ENCODE measurements at places on chromosomes 1 and 21.

GRCh38 chr1:223223091-223223995, 80.3 kb upstream of the TLR5 start:
- DNase-seq: no peak

DNA sequence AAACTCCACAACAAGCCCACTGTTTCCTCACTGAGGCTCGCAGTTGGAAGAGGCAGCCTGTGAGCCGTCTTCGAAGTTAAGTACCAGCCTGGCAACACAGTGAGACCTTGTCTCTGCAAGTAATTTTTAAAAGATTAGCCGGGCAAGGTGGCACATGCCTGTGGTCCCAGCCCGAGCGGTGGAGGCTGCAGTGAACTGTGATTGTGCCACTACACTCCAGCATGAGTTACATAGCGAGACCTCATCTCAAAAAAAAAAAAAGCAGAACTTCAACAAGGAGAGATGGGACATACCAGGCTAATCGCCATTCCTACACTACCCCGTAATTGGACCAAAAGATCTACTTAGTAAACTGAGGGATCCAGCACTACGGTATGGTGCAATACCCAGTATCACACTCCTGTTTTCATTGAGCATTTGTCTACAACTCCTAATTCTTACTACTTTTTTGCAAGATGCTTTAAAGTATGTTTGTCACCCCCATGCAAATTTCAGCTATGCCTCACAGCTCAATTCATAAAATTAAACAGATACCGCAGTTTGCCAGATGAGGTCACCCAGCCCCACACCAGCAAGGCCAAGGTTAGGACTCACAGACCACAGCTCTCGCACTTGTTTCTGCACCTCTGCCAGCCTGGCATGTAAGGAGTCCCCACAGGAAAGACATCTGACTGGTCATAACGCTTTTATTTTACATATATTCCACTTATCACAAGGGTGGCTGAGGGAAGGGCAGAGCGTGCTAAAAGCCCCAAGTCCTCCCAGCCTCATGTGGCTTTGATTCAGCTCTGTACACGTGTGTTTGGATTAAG, 21.0 kb downstream of the SDE2 start:
- DNase-seq: no peak

- no peak for DNase-seq
These were observed 216.3 kb downstream of the SIPA1L2 start for GRCh38 chr1:232413674-232414073.

DNA sequence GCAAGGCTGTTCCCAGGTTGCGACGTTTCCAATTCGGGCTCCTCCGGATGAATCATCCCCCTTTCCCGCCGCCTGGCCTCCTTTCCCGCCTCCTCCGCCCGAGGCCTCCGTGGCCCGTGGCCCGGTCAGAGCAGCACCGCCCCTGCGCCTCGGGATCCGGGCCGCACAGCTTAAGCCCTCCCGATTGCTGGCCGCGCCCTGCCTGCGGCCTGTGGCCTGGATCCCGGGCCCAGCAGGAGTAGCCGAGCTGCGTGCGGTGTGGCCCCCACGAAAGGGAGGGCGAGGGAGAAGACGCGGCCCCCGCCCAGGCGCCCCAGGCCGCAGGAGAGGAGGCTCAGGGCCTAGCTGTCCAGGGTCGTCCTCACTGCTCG, 1.0 kb downstream of the TMEM200B start:
- DNase-seq: no peak

DNA sequence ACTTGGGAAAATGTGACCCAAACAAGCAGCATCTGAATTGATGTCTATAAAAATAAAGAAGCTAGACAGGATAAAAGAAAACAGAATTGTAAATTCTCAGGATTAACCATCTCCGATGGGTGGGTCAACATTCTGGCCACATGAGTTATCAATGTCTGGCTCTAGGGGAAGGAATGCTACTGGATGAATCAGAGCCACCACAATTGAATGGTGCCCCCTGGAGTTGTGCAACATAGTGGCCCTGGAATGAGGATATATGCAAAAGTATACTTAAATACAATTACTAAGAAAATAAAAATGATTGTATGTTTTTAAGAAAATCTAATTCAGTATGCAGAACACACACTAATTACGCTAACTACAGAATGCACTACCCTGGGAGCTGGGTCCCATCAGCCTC, 185.6 kb downstream of the TGFBR3 start:
- no peak for DNase-seq

- no peak for DNase-seq
These were observed 3.6 kb upstream of the SPATC1L start for GRCh38 chr21:46187814-46188213.

- peak; percentile 12 for DNase-seq
These were observed 256.8 kb upstream of the NFIA start for GRCh38 chr1:60825593-60825992.

DNA sequence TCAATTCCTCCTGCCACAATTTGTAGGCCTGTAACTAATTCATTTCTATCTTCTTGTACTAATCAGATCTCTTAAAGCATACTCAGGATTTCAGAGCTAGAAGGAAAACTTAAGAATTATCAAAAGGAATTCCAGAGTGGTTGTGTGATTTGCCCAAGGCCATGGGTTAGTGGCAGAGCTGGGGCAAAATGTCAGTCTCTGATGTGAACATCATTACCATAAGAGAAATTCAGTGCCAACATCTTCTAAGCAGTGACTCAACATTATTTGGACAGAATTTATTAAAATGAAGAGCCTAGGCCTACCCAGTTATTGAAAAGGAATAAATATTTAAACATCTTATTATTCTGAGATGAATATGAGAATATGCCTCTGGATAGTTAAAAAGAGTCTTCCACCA, 14.5 kb downstream of the ST6GALNAC5 start:
- no peak for DNase-seq

- DNase-seq: no peak
These were observed 66.8 kb upstream of the SLC44A3 start for GRCh38 chr1:94753171-94753972.

DNA sequence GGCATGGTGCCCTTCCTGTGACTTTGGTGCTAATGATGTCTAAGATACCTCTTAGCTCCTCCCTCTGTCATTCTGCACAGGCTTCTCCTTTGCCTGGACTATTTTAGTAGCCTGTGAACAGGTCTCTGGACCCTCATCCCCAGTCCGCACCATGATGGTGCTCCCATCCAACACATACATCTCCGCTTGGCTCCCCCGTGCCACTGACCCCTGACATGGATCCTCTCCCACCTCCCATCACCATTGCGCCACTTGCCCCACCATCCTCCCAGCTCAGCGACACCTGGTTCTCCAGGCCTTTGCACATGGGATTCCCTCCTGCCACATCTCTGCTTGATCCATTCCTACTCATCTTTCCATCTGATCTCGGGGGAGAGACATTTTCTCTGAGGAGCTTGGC, 33.9 kb downstream of the RUNX3 start:
- no peak for DNase-seq

DNA sequence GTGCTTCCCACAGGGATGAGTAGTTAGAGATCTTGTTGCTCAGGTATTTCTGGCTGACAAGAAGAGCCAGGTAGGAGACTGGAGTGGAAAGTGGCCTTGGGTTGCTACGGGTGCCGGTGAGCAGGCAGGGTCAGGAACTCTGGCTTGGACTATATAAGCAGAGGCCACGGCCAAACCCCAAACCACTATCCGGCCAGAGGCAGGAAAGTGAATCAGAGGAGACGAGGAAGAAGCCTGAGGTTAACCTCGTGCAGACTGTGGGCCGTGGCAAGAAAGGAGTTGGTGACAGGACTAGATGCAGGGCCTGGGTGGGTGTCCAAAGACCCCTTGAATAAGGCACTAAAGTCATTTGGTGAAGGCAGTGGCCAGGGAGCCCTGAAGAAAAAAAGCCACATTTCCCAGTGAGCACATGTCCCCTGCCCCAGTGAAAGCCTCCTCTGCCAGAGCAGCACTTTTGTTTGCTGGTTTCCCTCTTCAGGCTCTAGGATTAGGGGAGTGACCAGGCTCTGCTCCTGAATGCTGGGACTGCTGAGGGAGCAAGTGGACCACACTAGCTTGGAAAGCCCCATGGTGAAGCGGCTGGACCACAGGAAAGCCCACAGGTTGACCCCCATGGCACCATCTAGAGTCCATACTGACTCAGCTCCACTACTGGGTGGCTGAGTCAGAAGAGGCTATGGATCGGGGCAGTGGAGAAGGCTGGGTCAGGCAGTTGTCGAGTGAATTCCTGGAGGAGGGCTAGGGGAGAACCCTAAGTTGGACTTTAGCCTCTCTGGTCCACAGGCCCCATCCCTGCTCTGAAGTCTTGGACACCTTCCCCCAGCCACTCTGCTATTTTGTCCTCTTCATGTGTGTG, 23.4 kb downstream of the CSF1 start:
- no peak for DNase-seq

DNA sequence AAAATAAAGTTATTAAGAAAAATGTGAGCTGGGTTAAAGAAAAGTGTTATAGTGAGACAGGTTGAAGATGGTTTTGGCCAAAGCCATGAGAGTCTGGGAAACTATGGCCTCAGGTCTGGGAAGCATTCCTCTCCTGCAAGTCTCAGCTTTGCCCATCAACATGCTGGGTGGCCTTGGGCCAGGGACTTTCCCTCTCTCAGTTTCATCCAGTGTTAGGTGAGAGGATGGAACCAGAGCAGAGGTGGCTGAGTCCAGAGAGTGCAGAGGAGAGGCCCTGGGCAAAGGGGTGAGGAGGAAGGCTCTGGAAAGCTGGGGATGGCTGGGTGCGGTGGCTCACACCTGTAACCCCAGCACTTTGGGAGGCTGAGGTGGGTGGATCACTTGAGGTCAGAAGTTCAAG, 10.5 kb downstream of the PADI2 start:
- no peak for DNase-seq

DNA sequence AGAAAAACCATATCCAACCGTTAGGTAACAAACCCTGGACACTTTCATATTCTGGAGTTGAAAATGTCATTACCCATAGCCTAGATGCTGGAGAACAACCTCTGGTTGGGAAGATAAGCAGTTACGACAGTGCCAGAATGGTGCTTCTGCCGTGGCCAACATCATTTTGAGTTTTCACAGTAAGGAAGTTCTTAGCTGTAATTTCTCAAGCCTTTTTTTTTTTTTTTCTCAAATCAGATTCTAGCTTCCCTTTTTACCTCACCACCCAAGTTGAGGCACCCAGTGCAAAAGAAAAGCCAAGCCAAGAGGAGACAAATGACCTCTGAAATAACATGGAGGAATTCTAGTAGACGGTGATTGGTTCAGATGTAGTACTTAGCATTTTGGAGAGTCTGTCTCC, 21.8 kb downstream of the PPT1 start:
- no peak for DNase-seq

DNA sequence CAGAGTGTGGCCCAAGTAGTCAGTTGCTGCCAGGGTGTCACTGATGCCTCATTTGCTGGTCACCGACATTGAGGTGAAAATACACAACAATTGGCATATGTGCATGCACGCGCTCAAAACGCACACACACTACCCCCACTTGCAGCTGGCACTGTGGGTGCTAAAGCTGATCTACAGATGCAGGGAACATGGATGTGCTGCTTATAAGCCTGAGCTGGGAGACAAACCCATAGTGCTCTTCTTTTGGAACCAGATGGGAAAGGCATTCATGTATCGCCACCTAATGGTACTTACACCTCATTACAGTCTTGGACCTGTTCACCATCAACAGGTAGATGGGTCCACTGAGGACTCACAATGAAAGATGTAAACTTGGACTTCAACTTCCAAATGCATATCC, 70.3 kb upstream of the CAMK1G start:
- peak; percentile 28 for DNase-seq

- no peak for DNase-seq
These were observed 12.0 kb upstream of the ZNF362 start for GRCh38 chr1:33244143-33244808.

DNA sequence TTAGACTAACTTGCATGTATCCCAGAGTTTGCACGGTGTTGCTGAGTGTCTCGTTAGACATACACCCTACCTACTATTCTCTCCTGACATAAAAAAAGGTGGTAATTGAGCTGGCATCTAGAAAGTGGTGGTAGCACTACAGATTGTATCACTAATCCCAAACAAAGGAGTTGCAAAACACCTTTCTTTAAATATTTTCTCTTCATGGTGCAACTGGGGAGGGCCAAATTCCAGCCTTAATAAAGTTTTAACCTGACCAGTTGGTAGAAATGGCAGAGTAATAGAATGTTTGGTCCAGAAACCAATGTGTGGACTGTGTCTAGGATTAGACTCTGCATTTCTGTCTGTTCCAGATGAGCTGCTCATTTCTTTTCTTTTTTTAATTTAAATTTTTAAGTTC, 40.0 kb downstream of the NFIA start:
- no peak for DNase-seq

- DNase-seq: no peak
These were observed 8.9 kb upstream of the ZNF326 start for GRCh38 chr1:89986020-89986419.

DNA sequence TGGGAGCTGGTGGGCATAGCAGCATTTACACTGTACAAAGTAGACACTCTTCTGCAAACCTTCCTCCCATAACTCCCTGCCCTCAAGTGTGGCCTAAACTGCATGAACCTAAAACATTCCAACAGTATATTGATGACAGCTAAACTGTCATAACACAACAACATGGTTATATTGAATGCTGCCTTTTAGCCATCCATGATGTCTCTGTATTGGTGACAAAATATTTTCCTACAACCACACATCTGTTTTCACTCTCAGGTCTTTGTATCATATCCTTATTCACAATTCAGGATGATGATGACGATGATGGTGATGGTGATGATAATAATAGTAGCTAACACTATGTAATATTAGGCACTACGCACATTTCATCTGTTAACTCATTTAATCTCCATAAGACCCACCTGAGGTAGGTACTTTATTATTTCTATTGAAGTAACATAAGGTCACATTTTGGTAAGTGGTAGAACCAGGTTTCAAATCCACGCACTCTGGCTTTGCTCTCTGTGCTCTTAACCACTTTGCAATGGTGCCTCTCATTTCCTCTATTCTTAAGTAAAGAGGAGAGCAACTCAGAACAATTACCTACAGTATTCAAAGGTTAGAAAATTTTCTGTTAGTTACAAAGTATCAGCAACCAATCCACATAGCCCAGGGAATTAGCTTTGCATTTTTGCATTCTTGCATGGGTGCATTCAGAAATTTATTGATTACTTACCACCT, 185.1 kb upstream of the LMO4 start:
- DNase-seq: no peak

GRCh38 chr1:33972676-33973395, 109.0 kb downstream of the HMGB4 start:
- DNase-seq: no peak

DNA sequence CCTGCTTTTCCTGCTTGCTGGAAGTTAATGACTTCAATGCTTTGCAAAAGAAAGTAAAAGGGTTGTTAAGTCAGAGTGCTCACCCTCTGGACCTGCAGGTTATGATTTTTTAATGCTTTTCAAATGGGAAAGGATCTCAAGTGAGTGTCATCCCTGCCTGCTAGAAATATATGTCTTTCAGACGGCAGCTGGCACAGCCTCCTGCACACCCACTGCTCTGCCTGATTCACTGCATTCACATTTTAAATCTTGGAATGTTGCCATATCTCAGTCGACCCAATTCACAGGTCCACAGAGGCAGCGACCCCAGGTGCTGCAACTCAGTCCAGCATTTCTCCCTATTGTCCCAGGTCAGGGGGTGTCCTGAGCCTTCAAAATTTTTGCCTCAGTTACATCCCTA, 10.7 kb downstream of the DUSP23 start:
- DNase-seq: no peak

Data from HuH-7 (cell line).